ENCODE measurements at places on chromosomes 5 and 9.

DNA sequence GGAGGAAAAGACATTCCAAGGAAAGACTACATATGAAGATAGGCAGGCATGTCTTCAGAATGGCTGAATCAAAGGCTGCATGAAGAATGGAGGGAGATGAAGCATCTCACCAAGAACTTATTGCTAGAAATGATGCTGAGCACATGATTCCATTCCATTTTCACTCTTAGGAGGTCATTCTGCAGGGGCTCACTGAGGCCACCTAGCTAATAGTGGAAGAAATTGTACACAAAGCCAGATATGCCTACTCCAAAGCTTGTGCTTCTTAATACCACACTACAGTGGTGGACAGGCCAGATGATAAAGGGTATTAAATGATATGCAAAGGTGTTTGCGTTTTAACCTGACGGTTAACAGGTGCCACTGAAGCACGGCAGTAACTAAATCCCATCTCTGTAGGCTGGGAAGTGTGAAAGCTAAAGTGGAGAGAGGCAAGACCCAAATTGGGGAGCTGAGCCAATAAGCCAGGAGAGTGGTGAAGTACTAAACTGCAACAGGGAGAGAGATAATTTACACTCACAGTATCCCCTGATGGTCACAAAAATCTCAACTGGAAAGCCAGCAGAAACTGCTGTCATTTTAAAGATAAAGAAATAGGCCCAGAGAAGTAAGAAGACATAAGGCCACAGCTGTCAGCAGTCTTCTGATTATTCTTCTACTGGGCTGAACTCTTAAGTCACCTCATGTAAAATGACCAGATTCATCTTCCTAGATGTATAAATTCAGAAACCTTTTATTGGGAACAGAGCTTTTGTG, 14.6 kb downstream of the NDUFA8 start:
- DNase-seq = no peak

DNA sequence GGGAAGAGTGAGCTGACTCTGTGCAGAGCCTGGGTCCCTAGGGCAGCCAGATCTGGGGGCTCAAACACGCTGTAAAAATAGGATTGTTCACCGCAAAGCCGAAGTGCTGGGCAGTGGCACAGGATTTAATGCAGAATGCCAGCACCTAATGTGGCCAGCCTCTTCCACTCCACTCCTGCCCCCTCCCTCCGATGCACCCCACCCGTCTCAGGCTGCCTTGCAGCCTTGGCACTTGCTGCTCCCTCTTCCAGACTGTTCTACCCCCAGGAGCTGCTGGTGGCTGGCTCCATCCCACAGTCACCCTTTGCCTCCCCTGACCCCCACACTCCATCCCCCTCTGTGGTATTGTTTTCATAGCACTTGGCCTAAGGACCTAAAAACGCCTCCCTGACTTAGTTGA, 86.2 kb downstream of the SEMA4D start:
- no peak for DNase-seq

GRCh38 chr5:1472964-1473628, 27.9 kb upstream of the SLC6A3 start:
- DNase-seq = no peak

DNA sequence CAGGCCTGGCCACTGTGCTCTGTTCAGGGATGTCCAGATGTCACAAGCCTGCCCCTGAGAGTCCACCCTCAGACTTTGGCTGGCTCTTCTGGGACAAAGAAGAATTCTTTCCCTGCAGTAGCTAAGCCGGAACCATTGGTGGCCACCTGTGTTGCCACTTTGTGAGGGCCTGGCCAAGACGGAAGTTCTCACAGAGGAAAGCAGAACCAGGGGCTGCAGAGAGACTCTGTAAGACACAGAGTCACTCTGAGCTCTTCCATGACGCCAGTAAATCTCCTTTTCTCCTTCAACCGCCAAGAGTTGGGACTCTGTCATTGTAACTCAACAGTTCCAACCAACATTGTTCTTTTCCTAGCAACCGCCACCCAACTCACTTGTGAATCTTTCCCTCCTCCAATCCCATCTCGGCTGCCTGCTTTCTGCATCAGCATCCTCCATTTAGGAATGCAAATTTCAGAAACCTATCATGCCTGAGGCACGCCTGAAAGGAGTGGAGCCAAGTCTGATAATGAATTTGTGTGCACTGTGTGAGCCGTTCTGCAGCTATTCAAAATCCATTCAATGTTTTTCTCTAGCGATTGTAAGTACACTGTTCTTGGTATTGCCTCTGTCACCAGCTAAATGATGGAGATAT, 37.8 kb upstream of the ATP6V1G1 start:
- no peak for DNase-seq

DNA sequence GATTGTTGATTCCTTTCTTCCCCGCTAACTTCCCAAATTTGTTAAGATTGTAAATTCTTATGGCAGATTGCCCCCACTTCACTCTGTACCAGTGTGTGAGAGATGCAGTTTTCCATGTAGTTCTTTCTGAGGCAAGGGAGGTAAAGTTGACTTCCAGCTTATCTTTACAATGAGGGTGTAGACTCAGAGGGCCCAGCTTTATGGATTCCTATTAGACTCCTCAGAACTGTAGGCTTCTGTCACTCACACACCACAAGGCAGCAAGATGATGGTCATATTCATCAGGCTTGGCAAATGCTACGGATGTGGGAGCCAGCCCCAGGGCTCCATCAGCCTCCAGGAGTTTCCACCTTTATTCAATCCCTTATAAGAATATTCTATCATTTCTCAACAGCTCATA, 461.9 kb upstream of the KLF4 start:
- no peak for DNase-seq

All from Peyer's patch (tissue), 4 donors.